ENCODE measurements at places on chromosomes 3 and 15. TPM values are rescaled to one million over a fixed set of nuclear protein-coding genes. Genes with fewer than 3 reads are reported as not detected.

GRAMD2A gene
- 19.8 TPM for total RNA-seq

TMEM207 gene
- not detected for total RNA-seq

PLCD1 gene
- 47.0 TPM for total RNA-seq

DNA sequence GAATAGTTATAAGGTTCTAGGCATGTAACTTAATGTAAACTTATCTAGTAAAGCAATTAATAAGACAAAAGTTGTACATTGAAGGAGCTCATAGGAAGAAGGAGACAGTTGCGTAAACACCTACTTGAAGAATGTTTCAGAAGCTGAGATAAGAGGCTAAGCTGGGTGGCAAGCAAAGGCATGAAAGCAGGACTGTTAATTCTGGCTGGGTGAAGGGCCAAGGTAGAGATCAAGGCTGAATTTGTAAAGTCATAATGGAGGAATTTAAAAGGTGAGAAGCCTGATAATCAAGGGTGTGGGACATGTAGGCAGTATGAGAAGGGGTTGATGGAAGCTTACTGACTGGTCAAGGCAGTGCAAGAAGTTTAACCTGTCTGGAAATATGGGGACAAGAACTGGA, 80.4 kb upstream of the TGFBR2 start:
- no peak overlapping the region for H3K4me3 ChIP-seq
- no peaks in the 10 kb centered on the region for H3K27me3 ChIP-seq

- DNase-seq: no peak
- no peak overlapping the region for H3K27ac ChIP-seq
- H3K36me3 ChIP-seq: no peaks in the 10 kb centered on the region
Measured at GRCh38 chr3:140273542-140274195, 338.7 kb downstream of the CLSTN2 start.

GRCh38 chr15:64166102-64166890, 3.5 kb upstream of the PPIB start:
- H3K27ac ChIP-seq: no peak overlapping the region
- H3K27me3 ChIP-seq: no peaks in the 10 kb centered on the region
- H3K36me3 ChIP-seq: peaks cover 8% of the 10 kb centered on the region
- DNase-seq: no peak
- H3K4me1 ChIP-seq: no peaks in the 10 kb centered on the region

- no peak overlapping the region for H3K27ac ChIP-seq
- no peaks in the 10 kb centered on the region for H3K27me3 ChIP-seq
- no peaks in the 10 kb centered on the region for H3K36me3 ChIP-seq
- no peak for DNase-seq
- no peak overlapping the region for H3K4me3 ChIP-seq
Measured at GRCh38 chr15:86127547-86127946, 47.9 kb downstream of the AGBL1 start.

GRCh38 chr3:133330065-133330464, 69.8 kb upstream of the BFSP2 start:
- no peaks in the 10 kb centered on the region for H3K4me1 ChIP-seq
- H3K36me3 ChIP-seq: no peaks in the 10 kb centered on the region
- no peak overlapping the region for H3K4me3 ChIP-seq

GRCh38 chr3:178198329-178198728, 337.9 kb upstream of the KCNMB2 start:
- DNase-seq: no peak
- no peaks in the 10 kb centered on the region for H3K36me3 ChIP-seq
- no peaks in the 10 kb centered on the region for H3K4me1 ChIP-seq
- no peak overlapping the region for H3K4me3 ChIP-seq
- no peaks in the 10 kb centered on the region for H3K27me3 ChIP-seq

DNA sequence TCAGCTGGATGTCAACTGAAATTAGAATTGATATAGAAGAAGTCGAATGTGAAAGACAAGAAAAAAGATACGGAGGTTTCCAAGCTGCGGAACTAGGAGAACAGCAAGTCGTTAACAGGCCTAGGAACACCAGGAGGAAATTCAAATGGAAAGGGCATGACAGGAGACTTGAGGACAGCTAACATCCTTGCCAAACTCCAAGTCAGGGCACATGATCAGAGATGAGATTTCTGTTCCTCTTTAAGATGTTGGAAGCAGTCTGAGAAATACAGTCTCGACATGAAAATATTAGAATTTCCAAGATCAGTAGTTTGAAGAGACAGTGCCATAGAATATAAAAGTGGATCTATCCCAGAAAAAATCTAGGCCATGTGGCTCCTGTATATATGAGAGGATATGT, 5.0 kb downstream of the MYO5A start:
- peaks cover 11% of the 10 kb centered on the region for H3K4me1 ChIP-seq
- no peak overlapping the region for H3K4me3 ChIP-seq
- no peak overlapping the region for H3K27ac ChIP-seq
- DNase-seq: no peak

GRCh38 chr15:93196135-93196670, 107.2 kb upstream of the RGMA start:
- DNase-seq: no peak
- H3K4me1 ChIP-seq: no peaks in the 10 kb centered on the region
- H3K27me3 ChIP-seq: no peaks in the 10 kb centered on the region
- no peak overlapping the region for H3K27ac ChIP-seq
- no peaks in the 10 kb centered on the region for H3K36me3 ChIP-seq

Measured in Peyer's patch (tissue), 4 donors.